Activated T-helper 1 cell treated with anti-CD3 and anti-CD28 coated beads, Interleukin-12 subunit alpha, Interleukin-12 subunit beta, Interleukin-2, Interleukin-4 antibody, amounts not matched to agents 30 ng/mL and 10 ng/mL and 1 ng/mL, durations not matched to agents 14 hours and 24 hours and 36 hours (primary cell): ENCODE measurements at places on chromosomes 3 and 15. TPM values are rescaled to one million over a fixed set of nuclear protein-coding genes. Genes with fewer than 3 reads are reported as not detected.

DNA sequence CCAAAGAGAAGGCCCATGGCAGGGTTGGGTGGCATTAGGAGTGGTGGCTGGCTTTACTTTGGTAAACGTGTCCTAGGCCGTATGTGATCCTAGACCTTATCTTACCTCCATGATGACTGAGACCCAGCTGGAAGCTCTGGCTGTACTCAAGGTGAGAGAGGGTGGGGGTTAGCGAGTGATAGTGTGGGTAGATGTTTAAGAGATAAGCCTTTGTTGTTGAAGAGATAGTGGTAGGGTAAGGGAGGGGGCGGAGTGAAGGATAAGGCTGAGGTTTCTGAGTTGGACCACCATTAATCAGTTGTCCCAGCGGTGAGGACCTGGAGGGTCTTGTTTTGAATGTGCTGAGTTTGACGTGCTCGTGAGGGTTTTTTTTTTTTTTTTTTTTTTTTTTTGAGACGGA, 61.5 kb upstream of the ULK4 start:
- H3K27ac ChIP-seq, result peak overlapping the region; percentile 63
- DNase-seq, result no peak
- H3K27me3 ChIP-seq, result no peaks in the 10 kb centered on the region
- no peak overlapping the region for H3K4me3 ChIP-seq
- peaks cover 62% of the 10 kb centered on the region for H3K4me1 ChIP-seq

POTEB gene
- total RNA-seq, result not detected in 2 replicates

GRCh38 chr3:76051145-76051544, 265.8 kb upstream of the ZNF717 start:
- H3K27ac ChIP-seq, result no peak overlapping the region
- H3K4me1 ChIP-seq, result no peaks in the 10 kb centered on the region
- no peak overlapping the region for H3K4me3 ChIP-seq
- no peak for DNase-seq

GRCh38 chr3:170572665-170573253, 13.1 kb downstream of the SLC7A14 start:
- peaks cover 19% of the 10 kb centered on the region for H3K27me3 ChIP-seq
- no peak for DNase-seq
- H3K27ac ChIP-seq, result no peak overlapping the region

- H3K27ac ChIP-seq, result no peak overlapping the region
- H3K36me3 ChIP-seq, result no peaks in the 10 kb centered on the region
- DNase-seq, result no peak
Measured at GRCh38 chr3:197026481-197026866, 3.1 kb downstream of the MELTF start.

DNA sequence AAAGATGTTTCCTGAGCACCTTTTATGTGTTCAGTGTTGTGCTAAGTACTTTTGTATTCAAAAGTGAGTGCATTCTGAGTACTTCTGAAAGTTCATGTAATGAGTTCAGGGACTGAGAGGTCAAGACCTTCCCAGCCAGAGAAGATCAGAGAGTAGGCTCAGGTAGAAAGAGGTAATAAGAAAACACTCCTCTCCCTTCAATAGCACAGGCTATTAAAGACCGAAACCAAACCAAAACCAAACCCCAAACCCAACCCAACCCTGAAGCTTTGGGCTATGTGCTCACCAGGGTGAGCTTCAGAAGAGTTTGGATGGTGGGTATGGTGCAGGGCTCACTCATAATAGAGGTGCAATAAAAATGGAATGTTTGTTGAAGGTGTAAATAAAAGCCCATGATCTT, 76.7 kb upstream of the FAM3D start:
- peaks cover 10% of the 10 kb centered on the region for H3K27me3 ChIP-seq
- no peak overlapping the region for H3K27ac ChIP-seq
- no peaks in the 10 kb centered on the region for H3K36me3 ChIP-seq
- H3K4me1 ChIP-seq, result no peaks in the 10 kb centered on the region
- no peak overlapping the region for H3K4me3 ChIP-seq
- DNase-seq, result no peak

ISLR2 gene
- not detected in 2 replicates for total RNA-seq

GRCh38 chr15:30791239-30792175, 112.2 kb upstream of the FAN1 start:
- H3K27me3 ChIP-seq, result peaks cover 19% of the 10 kb centered on the region
- no peaks in the 10 kb centered on the region for H3K36me3 ChIP-seq
- no peak for DNase-seq
- no peaks in the 10 kb centered on the region for H3K4me1 ChIP-seq
- no peak overlapping the region for H3K27ac ChIP-seq

DNA sequence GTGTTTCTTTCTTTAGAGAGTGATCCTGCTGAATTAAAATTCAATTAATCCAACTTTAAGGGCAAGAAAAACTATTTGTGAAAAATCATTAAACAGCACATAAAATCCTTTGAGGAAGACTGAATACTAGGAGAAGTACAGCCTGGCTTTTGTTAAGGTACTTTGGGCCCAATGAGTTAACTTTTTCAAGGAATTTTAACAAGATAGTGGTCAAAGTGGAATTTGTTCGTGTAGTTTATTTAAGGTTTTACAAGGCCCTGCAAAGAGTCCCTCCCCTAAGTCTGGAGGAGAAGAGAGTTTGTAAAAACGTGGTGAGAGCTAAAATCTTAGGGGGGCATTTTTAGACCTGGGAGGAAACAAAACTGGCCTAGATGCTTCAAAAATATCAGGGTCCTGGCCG, 26.0 kb upstream of the TRIM71 start:
- no peak overlapping the region for H3K4me3 ChIP-seq
- peaks cover 2% of the 10 kb centered on the region for H3K27me3 ChIP-seq
- no peaks in the 10 kb centered on the region for H3K36me3 ChIP-seq
- no peak for DNase-seq
- H3K4me1 ChIP-seq, result no peaks in the 10 kb centered on the region
